ENCODE measurements at places on chromosomes 3 and 15. TPM values are rescaled to one million over a fixed set of nuclear protein-coding genes. Genes with fewer than 3 reads are reported as not detected.

TM2D3 gene
- 56.4 TPM for total RNA-seq

PLA2G4D gene
- total RNA-seq, result not detected

KY gene
- total RNA-seq, result 5.7 TPM

GOLGA8O gene
- total RNA-seq, result 4.8 TPM

BFSP2 gene
- not detected for total RNA-seq

TNNC1 gene
- total RNA-seq, result 6,035 TPM

MED12L gene
- 1.1 TPM for total RNA-seq

THBS1 gene
- 293 TPM for total RNA-seq

- no peak overlapping the region for H3K27ac ChIP-seq
- peaks cover 7% of the 10 kb centered on the region for H3K4me1 ChIP-seq
- H3K27me3 ChIP-seq, result no peaks in the 10 kb centered on the region
- H3K4me3 ChIP-seq, result no peak overlapping the region
- no peak for DNase-seq
Observed at GRCh38 chr3:61901496-61901895, 340.1 kb downstream of the PTPRG start.

GRCh38 chr15:22257047-22258008 is 177.0 kb downstream of the OR4M2 start:
- DNase-seq, result no peak
- no peak overlapping the region for H3K4me3 ChIP-seq
- no peaks in the 10 kb centered on the region for H3K36me3 ChIP-seq
- H3K27ac ChIP-seq, result no peak overlapping the region
- peaks cover 11% of the 10 kb centered on the region for H3K27me3 ChIP-seq

DNA sequence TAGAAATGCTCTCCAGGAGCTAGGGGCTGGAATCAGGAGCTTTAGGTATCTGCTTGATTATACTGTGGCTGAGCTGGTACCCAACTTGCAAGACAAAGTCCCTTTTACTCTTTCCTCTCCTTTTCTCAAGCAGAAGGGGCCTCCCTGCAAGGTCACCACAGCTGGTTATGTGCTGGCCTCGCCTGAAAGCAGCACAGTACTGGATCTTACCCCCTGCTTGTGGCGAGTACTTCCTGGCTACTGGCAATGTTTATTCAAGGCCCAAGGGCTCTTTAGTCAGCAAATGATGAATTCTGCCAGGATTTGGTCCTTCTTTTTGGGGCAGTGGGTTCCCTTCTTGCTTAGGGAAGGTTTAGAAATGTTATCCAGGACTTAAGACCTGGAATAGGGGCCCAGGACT is 234.6 kb downstream of the RAP2B start:
- H3K27me3 ChIP-seq, result no peaks in the 10 kb centered on the region
- no peak overlapping the region for H3K27ac ChIP-seq
- H3K4me1 ChIP-seq, result no peaks in the 10 kb centered on the region
- no peak for DNase-seq

DNA sequence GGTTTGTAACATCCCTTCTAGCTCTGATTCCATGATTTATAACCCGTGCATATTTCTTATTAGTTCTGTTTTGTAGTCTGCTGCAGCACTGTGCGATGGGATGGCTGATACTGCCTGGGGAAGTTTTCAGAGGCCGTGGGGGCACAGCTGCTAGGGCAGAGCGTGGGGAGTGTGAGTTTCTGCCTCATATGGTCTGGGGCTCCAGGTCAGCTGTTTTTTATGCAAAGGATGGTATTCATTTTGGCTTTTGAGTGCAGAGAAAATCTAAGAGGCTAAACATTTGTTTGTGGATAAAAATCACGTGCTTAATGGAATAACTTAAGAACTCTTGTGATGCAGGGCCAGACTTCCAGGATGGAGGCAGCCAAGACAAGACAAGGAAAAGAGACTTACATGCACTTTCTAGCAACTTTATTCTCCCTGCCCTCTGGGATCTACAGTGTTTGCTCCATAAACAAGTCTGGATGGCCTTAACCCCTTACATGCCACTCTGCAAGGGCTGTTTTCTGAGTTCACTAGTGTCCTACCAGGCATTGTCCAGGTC is 45.5 kb upstream of the CFAP161 start:
- peaks cover 3% of the 10 kb centered on the region for H3K4me1 ChIP-seq
- H3K27me3 ChIP-seq, result no peaks in the 10 kb centered on the region
- no peak overlapping the region for H3K27ac ChIP-seq
- no peak for DNase-seq

DNA sequence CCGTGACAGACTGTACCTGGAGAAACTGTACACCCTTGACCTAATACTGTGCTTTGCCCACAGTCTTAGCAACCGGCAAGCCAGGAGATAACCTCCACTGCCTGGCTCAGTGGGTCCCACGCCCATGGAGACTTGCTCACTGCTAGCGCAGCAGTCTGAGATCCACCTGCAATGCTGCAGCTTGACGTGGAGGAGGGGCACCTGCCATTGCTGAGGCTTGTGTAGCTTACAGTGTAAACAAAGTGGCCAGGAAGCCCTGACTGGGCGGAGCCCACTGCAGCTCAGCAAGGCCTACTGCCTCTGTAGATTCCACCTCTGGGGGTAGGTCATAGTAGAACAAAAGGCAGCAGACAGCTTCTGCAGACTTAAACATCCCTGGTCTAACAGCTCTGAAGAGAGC is 189.3 kb downstream of the EDEM1 start:
- DNase-seq, result no peak
- no peak overlapping the region for H3K4me3 ChIP-seq
- H3K27ac ChIP-seq, result no peak overlapping the region
- H3K36me3 ChIP-seq, result no peaks in the 10 kb centered on the region
- no peaks in the 10 kb centered on the region for H3K27me3 ChIP-seq

DNA sequence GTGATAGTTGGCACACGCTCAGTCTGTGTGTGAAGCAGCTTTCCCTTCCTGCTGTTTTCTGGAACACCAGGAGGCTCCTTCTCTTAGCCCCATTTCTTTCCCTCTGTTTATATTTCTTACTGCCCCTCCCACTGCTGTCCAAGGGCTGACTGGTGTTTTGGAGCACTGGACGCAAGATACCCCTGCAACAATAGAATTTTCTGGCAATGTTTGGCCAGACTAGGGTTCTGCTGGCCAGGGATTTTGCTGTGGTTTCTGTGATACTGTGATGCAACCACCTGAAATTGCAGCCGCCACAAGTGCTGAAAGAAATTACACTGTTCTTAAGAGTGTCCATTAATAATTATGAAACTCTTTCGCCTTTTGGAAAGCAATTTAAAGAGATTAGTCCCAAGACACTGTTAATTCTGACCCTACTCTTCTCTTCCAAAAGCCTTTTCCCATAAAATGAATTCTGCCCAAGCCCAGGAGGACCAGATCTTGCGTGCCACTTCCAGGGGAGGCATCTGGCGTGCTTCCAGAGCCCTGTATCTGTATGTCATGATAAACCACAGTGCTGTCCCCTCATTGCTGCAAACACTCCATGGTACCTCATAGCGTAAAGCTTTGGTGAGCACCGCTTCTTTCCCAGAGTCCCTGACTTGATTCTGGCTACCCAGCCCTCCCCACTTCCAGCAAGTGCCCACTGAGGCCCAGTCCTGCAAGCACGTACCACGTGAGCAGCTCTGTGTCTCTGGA is 159.4 kb upstream of the CHRM5 start:
- no peaks in the 10 kb centered on the region for H3K4me1 ChIP-seq
- H3K27ac ChIP-seq, result no peak overlapping the region
- DNase-seq, result no peak
- no peak overlapping the region for H3K4me3 ChIP-seq

- no peaks in the 10 kb centered on the region for H3K27me3 ChIP-seq
- peaks cover 37% of the 10 kb centered on the region for H3K4me1 ChIP-seq
- no peak overlapping the region for H3K4me3 ChIP-seq
- DNase-seq, result no peak
- H3K27ac ChIP-seq, result no peak overlapping the region
Observed at GRCh38 chr15:83200162-83200561, 7.5 kb downstream of the HDGFL3 start.

- no peaks in the 10 kb centered on the region for H3K4me1 ChIP-seq
- no peaks in the 10 kb centered on the region for H3K27me3 ChIP-seq
- H3K36me3 ChIP-seq, result no peaks in the 10 kb centered on the region
- H3K27ac ChIP-seq, result no peak overlapping the region
- no peak for DNase-seq
Observed at GRCh38 chr3:24595796-24596195, 101.1 kb upstream of the THRB start.

DNA sequence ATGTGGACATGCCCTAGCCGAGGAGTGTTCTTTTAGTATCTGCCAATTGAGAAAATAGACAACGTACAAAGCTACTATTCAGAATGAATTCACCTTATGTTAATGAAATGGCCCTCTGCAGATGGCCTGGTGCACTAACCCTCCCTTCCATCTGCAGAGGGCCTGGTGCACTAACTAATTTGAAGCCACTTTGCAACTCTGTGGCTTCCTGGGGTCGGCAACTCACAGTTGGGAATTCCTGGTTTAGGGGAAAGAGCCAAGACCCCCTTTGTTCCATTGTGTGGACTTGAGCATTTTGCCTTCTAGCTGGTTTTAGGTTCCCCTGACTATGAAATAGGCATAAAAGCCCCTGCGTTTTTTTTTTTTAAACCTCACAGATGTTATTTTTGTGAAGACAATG is 204.3 kb upstream of the UBE3A start:
- H3K27me3 ChIP-seq, result no peaks in the 10 kb centered on the region
- no peaks in the 10 kb centered on the region for H3K36me3 ChIP-seq
- no peak for DNase-seq
- peaks cover 15% of the 10 kb centered on the region for H3K4me1 ChIP-seq
- no peak overlapping the region for H3K4me3 ChIP-seq
- no peak overlapping the region for H3K27ac ChIP-seq

GRCh38 chr3:160296591-160296990 is 71.4 kb downstream of the C3orf80 start:
- H3K4me3 ChIP-seq, result no peak overlapping the region
- H3K36me3 ChIP-seq, result peaks cover 5% of the 10 kb centered on the region
- DNase-seq, result no peak

GRCh38 chr3:33001889-33002288 is 50.4 kb downstream of the CCR4 start:
- no peaks in the 10 kb centered on the region for H3K4me1 ChIP-seq
- no peak for DNase-seq
- H3K36me3 ChIP-seq, result peaks cover 5% of the 10 kb centered on the region
- H3K27ac ChIP-seq, result no peak overlapping the region
- no peaks in the 10 kb centered on the region for H3K27me3 ChIP-seq

DNA sequence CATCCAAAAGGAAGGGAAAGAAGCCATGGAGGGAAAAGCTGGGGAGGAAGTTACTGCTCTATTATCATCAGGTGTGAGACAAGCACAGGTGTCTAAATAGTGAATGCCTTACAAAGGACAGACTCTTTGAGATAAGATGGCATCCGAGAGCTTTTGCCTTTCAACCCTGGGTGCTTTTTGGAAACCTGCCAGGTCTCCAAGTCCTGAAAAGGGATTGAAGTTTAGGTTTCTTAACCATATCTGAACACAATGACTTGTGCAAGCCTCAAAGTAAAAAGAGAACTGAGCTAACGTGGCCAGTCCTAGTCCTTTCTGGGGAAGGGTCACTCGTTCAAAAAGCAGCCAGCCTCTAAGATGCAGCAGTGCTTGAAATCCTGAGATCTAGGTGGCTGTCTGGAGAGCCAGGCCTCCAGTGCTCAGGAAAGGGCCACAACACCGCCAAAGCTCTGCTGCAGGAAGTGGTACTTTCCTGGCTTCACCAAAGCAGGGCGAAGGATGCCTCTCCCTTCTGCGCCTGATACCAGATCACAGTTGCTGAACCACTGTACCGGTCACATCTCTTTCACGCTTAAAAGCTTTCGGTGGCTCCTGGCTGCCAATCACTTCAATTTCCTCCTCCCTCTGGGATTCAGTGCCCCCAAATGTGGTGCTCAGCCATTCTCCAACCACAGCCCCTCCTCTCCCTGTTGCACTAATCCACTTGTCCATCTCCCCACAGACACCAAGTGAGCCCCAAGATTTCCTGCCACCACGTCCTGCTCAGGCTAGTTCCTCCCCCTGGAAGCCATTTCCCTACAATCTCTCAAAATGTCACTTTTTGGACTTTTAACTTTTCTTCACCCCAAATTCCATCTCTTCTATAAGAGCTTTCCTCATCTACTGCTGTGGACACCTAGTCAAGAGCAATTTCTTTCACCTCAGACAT is 104.1 kb upstream of the LPP start:
- H3K4me1 ChIP-seq, result peaks cover 16% of the 10 kb centered on the region
- no peak overlapping the region for H3K27ac ChIP-seq
- H3K36me3 ChIP-seq, result no peaks in the 10 kb centered on the region
- no peak overlapping the region for H3K4me3 ChIP-seq
- H3K27me3 ChIP-seq, result no peaks in the 10 kb centered on the region
- DNase-seq, result no peak

DNA sequence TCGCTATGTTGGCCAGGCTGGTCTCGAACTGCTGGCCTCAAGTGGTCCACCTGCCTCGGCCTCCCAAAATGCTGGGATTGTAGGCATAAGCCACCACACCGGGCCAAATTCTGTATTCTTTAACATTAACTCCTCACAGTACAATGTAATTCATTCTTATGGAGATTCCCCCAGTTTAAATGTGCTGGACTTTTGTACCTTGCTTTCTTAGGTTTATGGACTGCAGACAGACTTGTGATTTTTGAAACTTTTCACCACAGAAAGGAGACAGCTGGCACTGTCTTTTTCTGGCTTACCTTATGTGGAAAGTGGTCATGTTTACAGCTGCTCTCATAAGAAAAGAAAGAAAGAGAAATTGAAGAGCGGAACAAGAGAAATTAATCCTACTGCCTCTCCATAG is 103.8 kb downstream of the IQCH start:
- H3K4me3 ChIP-seq, result no peak overlapping the region
- no peak overlapping the region for H3K27ac ChIP-seq
- H3K4me1 ChIP-seq, result no peaks in the 10 kb centered on the region

DNA sequence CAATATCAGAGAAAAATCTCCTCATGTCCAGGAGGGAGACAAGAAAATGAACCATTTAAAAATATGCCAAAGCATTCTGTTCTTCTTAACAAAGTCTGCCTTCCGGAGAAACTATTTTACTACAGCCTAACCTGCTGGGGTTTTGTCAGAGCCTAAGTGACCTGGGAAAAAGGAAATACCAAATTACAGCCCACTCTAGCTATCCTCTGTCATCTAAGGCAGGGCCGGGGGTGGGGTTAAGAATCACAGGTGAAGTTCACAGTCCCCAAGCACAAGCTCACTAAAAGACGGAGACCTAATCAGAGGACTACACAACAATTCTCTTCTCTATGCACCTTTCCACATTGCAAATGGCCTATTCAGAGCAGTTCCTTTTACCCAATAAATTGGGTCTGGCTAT is 116.6 kb downstream of the TRIM42 start:
- no peaks in the 10 kb centered on the region for H3K36me3 ChIP-seq
- H3K27ac ChIP-seq, result no peak overlapping the region
- no peaks in the 10 kb centered on the region for H3K4me1 ChIP-seq
- no peak for DNase-seq
- H3K27me3 ChIP-seq, result no peaks in the 10 kb centered on the region
- no peak overlapping the region for H3K4me3 ChIP-seq

GRCh38 chr15:29544513-29545128 is 275.0 kb upstream of the NSMCE3 start:
- no peaks in the 10 kb centered on the region for H3K27me3 ChIP-seq
- H3K27ac ChIP-seq, result no peak overlapping the region
- no peak for DNase-seq
- H3K4me3 ChIP-seq, result no peak overlapping the region

- H3K27ac ChIP-seq, result no peak overlapping the region
- no peak for DNase-seq
Observed at GRCh38 chr3:148728753-148729152, 31.1 kb downstream of the AGTR1 start.

Measured in heart right ventricle (tissue), 16 donors.